ENCODE measurements at places on chromosomes 1 and 21.

DNA sequence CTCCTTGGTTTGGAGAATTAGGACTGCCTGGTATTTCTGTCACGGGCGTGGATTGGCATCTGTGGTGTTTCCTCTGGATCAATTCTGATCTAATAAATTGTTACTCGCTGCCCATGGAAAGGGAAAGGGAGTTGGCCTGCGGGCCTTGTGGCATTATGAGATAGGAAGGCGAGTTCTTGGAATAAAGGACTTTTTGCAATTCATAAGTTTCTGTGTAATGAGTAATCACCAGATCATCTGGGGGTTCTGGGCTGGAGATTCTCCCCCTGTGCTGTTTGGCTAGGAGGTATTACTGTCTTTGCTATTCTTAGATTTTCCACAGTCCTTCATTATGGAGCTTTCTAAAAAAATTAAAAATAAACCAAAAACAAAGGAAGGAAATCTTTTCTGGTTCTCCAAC lies 315.9 kb downstream of the CAMTA1 start:
- no peak for DNase-seq

DNA sequence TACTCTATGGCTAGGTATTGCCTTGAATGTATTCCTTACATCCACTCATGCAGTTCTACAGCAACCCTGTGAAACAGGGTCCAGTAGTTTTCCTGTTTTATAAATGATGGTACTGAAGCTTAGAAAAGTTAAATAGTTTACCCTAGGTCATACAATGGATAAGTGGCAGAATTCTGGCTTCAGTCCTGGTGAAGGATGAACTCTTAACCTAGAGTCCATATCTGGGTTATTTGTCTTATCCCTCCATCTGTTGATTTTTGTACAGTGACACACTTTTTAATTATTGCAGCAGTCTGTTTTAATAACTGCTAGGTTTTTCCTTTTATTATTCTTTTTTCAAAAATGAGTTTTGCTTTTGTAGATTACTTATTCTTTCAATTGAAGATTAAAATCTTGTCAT lies 263.9 kb downstream of the DNM3 start:
- no peak for DNase-seq

- no peak for DNase-seq
Measured at GRCh38 chr1:208025031-208025430, 114.1 kb upstream of the CD34 start.

GRCh38 chr1:117564227-117565075 lies 41.4 kb upstream of the TENT5C start:
- no peak for DNase-seq

DNA sequence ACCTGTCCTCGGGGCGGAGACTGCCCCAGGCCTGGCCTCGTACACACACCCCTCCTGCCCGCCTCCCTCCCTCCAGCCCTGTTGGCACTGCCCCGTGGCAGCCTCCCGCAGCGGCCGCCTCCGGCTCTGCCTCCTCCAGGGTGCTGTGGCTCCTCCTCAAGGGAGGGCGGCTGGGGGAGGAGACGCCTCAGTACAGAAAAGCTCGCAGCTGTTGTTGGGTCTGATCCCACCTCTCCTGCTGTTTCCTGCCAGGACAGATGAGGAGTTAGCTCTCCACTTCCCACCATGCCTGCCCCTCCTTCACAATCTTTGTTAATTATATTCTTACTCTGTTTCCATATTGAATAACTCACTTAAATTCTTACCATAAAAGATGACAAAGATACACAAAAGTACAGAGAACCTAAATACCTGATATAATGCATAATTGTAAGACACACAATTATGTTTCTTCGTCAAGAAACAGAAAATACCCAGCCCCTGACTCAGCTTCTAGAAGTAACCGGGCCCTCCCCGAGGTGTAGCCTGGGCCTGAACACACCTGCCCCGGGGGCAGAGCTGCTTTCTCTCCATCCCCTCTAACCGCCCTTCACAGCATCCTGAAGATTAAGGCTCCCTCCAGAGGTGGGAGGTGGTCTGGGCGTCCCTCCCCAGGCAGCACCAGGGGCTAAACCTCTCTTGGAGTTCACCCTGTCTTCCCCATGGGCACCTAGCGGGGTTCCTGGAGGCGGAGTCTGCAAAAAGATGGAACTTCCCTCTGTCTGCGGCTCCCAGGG lies 30.6 kb upstream of the COL6A1 start:
- no peak for DNase-seq
